ENCODE measurements at places on chromosomes 5 and 9.

- DNase-seq: peak; percentile 15
Observed at GRCh38 chr9:17906841-17907778, 328.2 kb downstream of the SH3GL2 start.

GRCh38 chr9:3993773-3994172 is 306.1 kb downstream of the GLIS3 start:
- DNase-seq: no peak

- peak; percentile 67 for DNase-seq
Observed at GRCh38 chr9:131630205-131630831, 85.0 kb downstream of the PRRT1B start.

DNA sequence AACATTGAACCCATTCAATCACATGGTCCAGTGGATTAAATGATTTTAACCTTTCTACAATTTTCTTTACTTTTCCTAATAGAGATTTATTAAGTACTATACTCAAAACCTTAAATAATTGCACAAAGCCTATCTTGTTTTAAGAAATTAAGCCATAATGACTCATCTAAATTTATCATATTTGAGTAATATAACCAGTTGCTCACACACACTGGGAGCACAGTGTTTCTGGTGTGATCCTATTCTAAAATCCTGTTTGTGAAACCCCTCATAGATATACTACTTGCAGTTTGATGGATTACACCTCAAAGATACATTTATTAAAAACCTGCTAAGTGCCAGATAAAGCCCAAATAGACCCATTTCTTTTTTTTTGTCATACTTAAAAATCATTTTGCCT is 668.3 kb upstream of the CDH18 start:
- DNase-seq: no peak

Data from GM10248 (cell line).